ENCODE measurements at places on chromosomes 2 and 18. TPM values are rescaled to one million over a fixed set of nuclear protein-coding genes. Genes with fewer than 3 reads are reported as not detected.

The PCGF1 gene
- 46.9 TPM for total RNA-seq

DNA sequence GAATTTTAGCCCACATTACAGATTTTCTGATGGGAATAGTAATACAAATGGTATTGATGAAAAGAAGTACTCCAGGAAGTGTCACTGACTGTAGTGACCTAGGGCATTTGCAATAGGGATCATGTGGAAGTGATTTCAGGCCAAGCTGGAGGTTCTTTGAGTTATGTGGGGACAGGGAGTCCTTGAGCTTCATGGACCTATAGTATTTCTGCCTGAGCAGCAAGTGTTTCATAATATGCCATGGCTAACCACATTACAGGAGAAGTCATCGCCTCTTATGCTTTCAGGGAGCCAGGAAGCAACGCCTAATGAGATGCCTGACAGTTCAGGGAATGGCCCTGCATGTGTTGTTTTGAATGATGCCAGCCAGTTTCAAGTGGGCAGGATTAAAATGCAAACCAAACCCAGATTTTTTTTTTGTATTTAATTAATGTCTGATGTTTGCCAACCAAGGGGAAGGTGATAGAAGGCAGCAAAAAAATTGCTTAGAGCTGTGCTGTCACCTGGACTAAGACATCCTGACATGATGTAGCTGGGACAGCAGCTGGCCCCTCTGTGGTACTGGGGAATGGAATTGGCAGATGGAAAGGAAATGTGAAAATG is 109.5 kb downstream of the RAPGEF4 start:
- no peaks in the 10 kb centered on the region for H3K36me3 ChIP-seq
- no peak for DNase-seq
- H3K4me1 ChIP-seq, result no peaks in the 10 kb centered on the region
- no peak overlapping the region for H3K4me3 ChIP-seq
- no peak overlapping the region for H3K27ac ChIP-seq

DNA sequence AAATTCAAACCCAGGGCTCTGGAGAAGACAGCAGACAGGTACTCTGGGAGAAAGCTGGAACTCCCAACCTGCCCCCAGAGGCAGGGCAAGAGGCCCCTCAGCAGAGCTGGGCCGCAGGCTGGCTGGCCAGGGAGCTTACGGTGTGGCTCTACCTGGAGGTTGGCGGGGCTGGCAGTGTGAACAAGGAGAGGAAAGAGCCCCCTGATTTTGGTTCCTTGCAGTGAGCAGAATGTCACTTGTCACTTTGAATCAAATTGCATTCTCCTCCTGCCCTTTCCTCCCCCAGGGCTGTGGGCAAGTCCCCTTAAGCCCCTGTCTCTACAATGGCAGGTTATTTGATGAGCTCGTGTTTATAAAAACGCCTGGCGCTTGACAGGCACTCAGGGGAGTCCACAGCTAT is 32.6 kb downstream of the MYO7B start:
- no peak overlapping the region for H3K27ac ChIP-seq
- peaks cover 14% of the 10 kb centered on the region for H3K4me1 ChIP-seq
- H3K4me3 ChIP-seq, result no peak overlapping the region
- peaks cover 7% of the 10 kb centered on the region for H3K27me3 ChIP-seq
- no peaks in the 10 kb centered on the region for H3K36me3 ChIP-seq
- DNase-seq, result no peak

DNA sequence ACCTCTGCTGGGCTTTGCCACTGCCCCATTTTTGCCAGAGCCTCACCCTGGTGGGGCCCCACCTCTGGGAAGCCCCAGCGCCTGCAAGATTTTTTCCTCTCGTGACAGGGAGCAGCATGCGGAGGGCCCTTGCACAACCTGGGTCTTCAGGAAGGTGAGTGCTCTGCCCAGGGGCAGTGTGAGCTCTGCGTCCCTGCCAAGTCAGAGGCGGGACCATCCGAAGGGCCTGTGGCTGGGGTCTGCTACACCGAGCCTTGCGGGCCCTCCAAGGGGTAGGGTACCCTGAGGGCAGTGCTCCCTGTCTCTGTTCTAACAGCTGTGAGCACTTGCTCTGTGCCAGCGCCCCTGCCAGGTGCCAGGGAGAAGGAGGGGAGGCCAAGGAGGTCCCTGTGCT is 5.8 kb upstream of the ODC1 start:
- no peak overlapping the region for H3K27ac ChIP-seq
- no peak for DNase-seq
- H3K4me1 ChIP-seq, result peaks cover 21% of the 10 kb centered on the region
- no peak overlapping the region for H3K4me3 ChIP-seq
- no peaks in the 10 kb centered on the region for H3K27me3 ChIP-seq

The CGREF1 gene
- 0.81 TPM for total RNA-seq

DNA sequence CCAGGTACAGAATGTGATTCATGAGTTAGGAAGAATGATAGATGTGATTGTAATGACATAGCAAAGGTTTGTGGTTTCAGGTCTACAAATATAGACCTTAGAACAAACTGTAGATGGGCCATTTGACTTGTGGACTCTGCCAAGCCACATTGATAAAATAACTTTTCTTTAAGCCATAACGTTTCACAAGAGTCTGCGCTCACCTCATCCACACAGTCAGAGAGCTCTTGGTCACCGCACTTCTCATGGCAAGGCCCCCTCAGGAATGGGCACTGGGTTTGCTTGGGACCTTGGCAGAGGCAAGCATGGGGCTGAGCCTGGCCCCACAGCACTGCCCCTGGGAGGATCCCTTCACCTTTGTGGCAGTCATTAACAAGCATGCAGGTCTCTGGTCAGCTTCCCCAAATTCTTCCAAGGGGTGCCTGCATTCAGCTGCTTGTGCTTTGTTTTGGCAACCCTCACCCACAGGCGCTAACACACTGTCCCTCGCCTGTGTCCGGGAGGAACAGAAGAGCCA is 14.0 kb downstream of the ARMC9 start:
- no peak overlapping the region for H3K4me3 ChIP-seq
- DNase-seq, result no peak
- H3K36me3 ChIP-seq, result no peaks in the 10 kb centered on the region
- H3K4me1 ChIP-seq, result no peaks in the 10 kb centered on the region
- no peaks in the 10 kb centered on the region for H3K27me3 ChIP-seq

The HRH4 gene
- 0.10 TPM for total RNA-seq

The CRACDL gene
- total RNA-seq, result 0.19 TPM

- peaks cover 12% of the 10 kb centered on the region for H3K4me1 ChIP-seq
- H3K27me3 ChIP-seq, result no peaks in the 10 kb centered on the region
- DNase-seq, result no peak
- H3K36me3 ChIP-seq, result peaks cover 33% of the 10 kb centered on the region
- H3K4me3 ChIP-seq, result no peak overlapping the region
These were observed 69.9 kb downstream of the INPP5D start for GRCh38 chr2:233130024-233130423.

The ALPI gene
- not detected for total RNA-seq

The RAX gene
- total RNA-seq, result not detected

The CNDP1 gene
- 0.16 TPM for total RNA-seq

The PJVK gene
- total RNA-seq, result 8.7 TPM

GRCh38 chr2:204279819-204280218 is 265.5 kb upstream of the PARD3B start:
- peaks cover 55% of the 10 kb centered on the region for H3K27me3 ChIP-seq
- H3K4me1 ChIP-seq, result no peaks in the 10 kb centered on the region
- no peak overlapping the region for H3K27ac ChIP-seq
- H3K4me3 ChIP-seq, result no peak overlapping the region
- no peaks in the 10 kb centered on the region for H3K36me3 ChIP-seq
- no peak for DNase-seq

GRCh38 chr2:165903406-165903805 is 50.2 kb downstream of the TTC21B start:
- H3K36me3 ChIP-seq, result peaks cover 18% of the 10 kb centered on the region
- no peaks in the 10 kb centered on the region for H3K27me3 ChIP-seq

The CD28 gene
- total RNA-seq, result 177 TPM

The APLF gene
- 5.5 TPM for total RNA-seq

- H3K4me3 ChIP-seq, result peak overlapping the region; percentile 10
- no peak for DNase-seq
- H3K27ac ChIP-seq, result peak overlapping the region; percentile 55
- H3K4me1 ChIP-seq, result peaks cover 26% of the 10 kb centered on the region
- H3K36me3 ChIP-seq, result no peaks in the 10 kb centered on the region
- H3K27me3 ChIP-seq, result peaks cover 6% of the 10 kb centered on the region
These were observed 6.4 kb upstream of the CLEC4F start for GRCh38 chr2:70826696-70827350.

The UGT1A3 gene
- total RNA-seq, result not detected

DNA sequence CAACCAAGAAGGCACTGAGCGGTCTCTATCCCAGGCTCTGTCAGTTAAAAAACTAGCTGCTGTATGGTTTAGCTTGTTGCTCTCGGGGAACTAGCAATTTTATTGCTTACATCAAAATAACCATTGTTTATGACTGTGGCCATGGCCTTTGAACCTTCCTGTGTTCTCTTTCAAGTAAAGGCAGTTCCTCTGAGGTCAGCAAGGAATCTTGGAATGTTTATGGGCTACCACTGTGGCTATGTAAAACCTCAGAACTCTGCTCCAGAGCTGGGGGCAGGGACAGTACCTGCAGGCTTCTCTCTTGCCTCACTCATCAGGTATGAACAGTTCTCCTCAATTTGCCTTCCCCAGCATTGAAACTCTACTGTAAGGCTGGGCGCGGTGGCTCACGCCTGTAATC is 416.0 kb upstream of the NETO1 start:
- H3K4me3 ChIP-seq, result no peak overlapping the region
- H3K36me3 ChIP-seq, result no peaks in the 10 kb centered on the region
- H3K4me1 ChIP-seq, result no peaks in the 10 kb centered on the region
- no peak overlapping the region for H3K27ac ChIP-seq

The KHK gene
- total RNA-seq, result 11.9 TPM

DNA sequence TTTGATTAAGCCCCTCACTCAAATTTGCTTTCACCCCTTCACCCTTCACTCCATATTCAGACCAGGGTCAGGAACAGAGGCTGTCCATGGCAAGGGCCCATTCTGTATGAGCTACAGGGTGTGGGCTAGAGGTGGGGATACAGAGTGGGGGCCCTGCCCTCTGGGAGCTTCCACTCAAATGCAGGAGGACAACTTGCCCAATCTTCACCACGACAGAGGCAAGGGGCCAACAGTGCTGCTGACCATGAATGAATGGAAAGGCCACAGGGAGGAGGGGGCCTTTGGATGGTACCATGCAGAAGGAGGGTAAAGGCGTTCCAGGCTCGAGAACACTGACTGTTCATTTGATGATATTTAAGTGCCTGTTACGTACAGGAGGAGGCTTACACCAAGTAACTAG is 22.8 kb downstream of the ADRA2B start:
- H3K4me1 ChIP-seq, result no peaks in the 10 kb centered on the region
- DNase-seq, result no peak
- no peaks in the 10 kb centered on the region for H3K27me3 ChIP-seq
- H3K36me3 ChIP-seq, result no peaks in the 10 kb centered on the region
- no peak overlapping the region for H3K27ac ChIP-seq

The SOS1 gene
- 110 TPM for total RNA-seq

- peaks cover 18% of the 10 kb centered on the region for H3K4me1 ChIP-seq
- no peak overlapping the region for H3K27ac ChIP-seq
- H3K27me3 ChIP-seq, result peaks cover 7% of the 10 kb centered on the region
- DNase-seq, result no peak
- no peak overlapping the region for H3K4me3 ChIP-seq
These were observed 149.4 kb upstream of the SLC1A4 start for GRCh38 chr2:64839844-64840243.

The HOXD13 gene
- not detected for total RNA-seq

The INPP5D gene
- total RNA-seq, result 69.3 TPM

GRCh38 chr2:15527074-15527739 is 33.9 kb downstream of the NBAS start:
- H3K27me3 ChIP-seq, result no peaks in the 10 kb centered on the region
- H3K36me3 ChIP-seq, result peaks cover 15% of the 10 kb centered on the region
- no peak overlapping the region for H3K4me3 ChIP-seq
- H3K27ac ChIP-seq, result no peak overlapping the region
- no peaks in the 10 kb centered on the region for H3K4me1 ChIP-seq

The RIT2 gene
- not detected for total RNA-seq

- peaks cover 21% of the 10 kb centered on the region for H3K4me1 ChIP-seq
- DNase-seq, result no peak
- peaks cover 14% of the 10 kb centered on the region for H3K27me3 ChIP-seq
- no peaks in the 10 kb centered on the region for H3K36me3 ChIP-seq
- H3K4me3 ChIP-seq, result no peak overlapping the region
- H3K27ac ChIP-seq, result no peak overlapping the region
These were observed 41.6 kb upstream of the SPAG16 start for GRCh38 chr2:213242653-213243052.

GRCh38 chr2:216596980-216597509 is 36.2 kb upstream of the IGFBP2 start:
- H3K4me1 ChIP-seq, result no peaks in the 10 kb centered on the region
- H3K27ac ChIP-seq, result no peak overlapping the region
- no peaks in the 10 kb centered on the region for H3K27me3 ChIP-seq
- H3K36me3 ChIP-seq, result no peaks in the 10 kb centered on the region

The GALR1 gene
- total RNA-seq, result not detected

The CD8A gene
- 180 TPM for total RNA-seq

The SERPINB7 gene
- total RNA-seq, result not detected

DNA sequence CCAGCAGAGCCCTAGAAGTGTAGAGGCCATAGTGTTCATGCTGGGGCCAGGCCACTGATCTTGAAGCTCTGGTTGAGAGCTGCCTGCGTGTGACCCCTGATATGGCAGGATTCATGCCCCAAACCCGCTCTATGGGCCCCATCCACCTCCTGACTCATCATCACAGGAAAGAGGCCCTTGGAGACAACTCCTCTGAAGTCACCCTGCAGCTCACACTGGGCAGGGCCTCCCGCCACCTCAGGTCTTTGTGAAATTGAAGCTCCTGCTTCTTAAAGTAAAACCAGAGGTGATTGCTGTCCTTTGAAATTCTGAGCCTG is 12.0 kb upstream of the TUBB6 start:
- H3K27me3 ChIP-seq, result peaks cover 19% of the 10 kb centered on the region
- no peaks in the 10 kb centered on the region for H3K36me3 ChIP-seq
- H3K4me3 ChIP-seq, result no peak overlapping the region
- no peak overlapping the region for H3K27ac ChIP-seq
- DNase-seq, result no peak
- no peaks in the 10 kb centered on the region for H3K4me1 ChIP-seq

The TMEM198 gene
- total RNA-seq, result 4.5 TPM

- H3K27ac ChIP-seq, result no peak overlapping the region
- no peaks in the 10 kb centered on the region for H3K36me3 ChIP-seq
- H3K4me1 ChIP-seq, result no peaks in the 10 kb centered on the region
- no peak overlapping the region for H3K4me3 ChIP-seq
These were observed 182.0 kb upstream of the ZNF804A start for GRCh38 chr2:184416146-184416913.

Measured in activated T-cell treated with anti-CD3 and anti-CD28 coated beads, Interleukin-2, amount 50 U/mL, for 72 hours (primary cell).